ENCODE measurements at places on chromosomes 11 and 22. TPM values are rescaled to one million over a fixed set of nuclear protein-coding genes. Genes with fewer than 3 reads are reported as not detected.

The LMNTD2 gene
- not detected for total RNA-seq

- no peak for DNase-seq
Observed at GRCh38 chr22:26660961-26661578, 3.7 kb downstream of the MIAT start.

GRCh38 chr22:45105281-45105702, 58.4 kb upstream of the NUP50 start:
- peak; percentile 87 for DNase-seq

- peak; percentile 66 for DNase-seq
Observed at GRCh38 chr11:70470127-70470526, 71.8 kb downstream of the CTTN start.

DNA sequence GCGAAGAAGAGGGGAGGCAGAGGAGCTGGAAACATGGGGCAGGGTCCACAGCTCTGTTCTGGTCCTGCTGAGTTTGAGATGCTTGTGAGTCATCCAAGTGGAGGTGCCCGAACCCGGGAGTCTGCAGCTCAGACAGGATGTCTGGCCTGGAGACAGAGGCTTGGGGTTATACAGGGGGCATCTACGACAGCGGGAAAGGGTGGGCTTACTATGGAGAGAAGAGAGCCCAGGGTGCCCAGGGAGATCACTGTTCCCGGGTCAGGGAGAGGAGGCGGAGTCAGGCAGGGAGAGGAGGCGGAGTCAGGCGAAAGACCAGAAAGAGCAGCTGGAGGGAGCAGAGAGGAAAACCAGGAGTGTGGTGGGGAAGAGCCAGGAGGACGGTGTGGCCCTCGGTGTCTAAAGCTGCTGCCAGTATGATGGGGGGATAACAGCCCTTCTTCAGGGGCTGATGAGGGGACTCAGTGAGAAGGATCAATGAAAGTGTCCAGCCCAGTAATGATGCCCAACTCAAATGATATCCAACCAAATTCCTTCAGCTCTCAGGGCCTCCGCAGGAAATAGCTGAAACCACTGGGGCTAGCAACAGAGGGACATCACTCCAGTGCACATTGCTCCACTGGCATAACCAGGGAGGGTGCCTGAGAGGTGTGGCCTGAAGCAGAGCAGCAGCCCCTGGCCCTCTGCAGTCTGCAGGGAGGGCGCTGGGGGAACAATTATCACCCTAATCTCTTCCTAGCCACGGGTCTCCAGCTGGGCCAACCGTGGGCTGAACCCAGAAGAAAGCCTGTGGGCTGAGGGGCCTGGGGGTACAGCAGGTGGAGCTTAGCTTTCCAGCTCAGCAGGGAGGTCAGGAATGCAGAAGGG, 2.6 kb upstream of the LTBP3 start:
- DNase-seq, result peak; percentile 66

GRCh38 chr11:66259956-66260355, 8.5 kb upstream of the RAB1B start:
- no peak for DNase-seq

DNA sequence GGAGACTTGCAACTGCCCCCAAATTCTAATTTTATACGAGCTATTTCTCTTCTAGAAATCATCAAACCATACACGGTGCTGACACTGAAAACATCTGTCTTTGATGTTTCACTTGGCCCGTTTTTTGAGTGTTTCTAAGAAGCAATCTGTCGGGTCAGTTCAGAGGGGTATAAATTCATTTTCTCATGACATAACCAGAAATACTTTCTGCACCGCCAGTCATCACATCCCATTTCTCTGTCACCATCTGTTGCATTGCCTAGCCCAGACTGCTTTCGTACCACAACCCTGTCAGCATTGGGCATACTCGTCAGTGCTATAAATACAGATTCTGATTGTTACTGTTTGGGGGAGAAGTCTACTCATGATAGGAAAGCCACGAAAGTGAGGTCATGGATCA, 63.1 kb upstream of the CCDC90B start:
- no peak for DNase-seq

DNA sequence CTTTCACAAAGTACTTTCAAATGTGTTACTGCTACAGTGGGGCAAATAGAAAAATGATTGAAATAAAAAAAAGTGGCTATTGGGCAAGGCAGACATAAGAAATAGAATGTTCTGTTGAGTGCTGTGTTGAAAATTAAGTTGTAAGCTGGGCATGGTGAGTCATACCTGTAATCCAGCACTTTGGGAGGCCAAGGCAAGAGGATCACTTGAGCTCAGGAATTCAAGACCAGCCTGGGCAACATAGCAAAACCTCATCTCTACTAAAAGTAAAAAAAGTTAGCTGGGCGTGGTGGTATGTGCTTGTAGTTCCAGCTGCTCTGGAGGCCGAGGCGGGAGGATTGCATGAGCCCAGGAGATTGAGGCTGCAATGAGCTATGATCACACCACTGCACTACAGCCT, 26.9 kb upstream of the LDHA start:
- no peak for DNase-seq

- no peak for DNase-seq
Observed at GRCh38 chr11:9136741-9137140, 45.3 kb upstream of the SCUBE2 start.

GRCh38 chr22:37229012-37229804, 14.9 kb downstream of the RAC2 start:
- DNase-seq, result peak; percentile 91

Measured in fibroblast of the aortic adventitia (primary cell).